ENCODE measurements at places on chromosomes 2 and 18.

DNA sequence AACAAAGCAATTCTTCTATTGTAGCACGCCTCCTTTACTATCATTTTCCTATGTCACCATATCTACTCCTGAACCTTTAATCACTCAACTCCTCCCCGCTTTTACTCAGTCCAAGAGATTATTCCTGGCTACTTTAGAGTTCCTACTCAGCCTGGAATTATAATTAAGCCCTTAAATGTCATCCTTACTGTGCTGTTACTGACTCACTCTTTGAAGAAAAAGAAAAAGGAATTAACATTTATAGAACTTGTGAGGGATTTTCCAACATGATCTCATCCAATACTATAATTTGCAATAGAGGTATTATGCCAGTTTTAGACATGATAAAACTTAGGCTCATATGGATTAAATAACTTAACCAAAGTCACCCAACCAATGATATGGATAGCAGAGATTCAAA, 61.7 kb downstream of the CCDC88A start:
- DNase-seq: no peak

DNA sequence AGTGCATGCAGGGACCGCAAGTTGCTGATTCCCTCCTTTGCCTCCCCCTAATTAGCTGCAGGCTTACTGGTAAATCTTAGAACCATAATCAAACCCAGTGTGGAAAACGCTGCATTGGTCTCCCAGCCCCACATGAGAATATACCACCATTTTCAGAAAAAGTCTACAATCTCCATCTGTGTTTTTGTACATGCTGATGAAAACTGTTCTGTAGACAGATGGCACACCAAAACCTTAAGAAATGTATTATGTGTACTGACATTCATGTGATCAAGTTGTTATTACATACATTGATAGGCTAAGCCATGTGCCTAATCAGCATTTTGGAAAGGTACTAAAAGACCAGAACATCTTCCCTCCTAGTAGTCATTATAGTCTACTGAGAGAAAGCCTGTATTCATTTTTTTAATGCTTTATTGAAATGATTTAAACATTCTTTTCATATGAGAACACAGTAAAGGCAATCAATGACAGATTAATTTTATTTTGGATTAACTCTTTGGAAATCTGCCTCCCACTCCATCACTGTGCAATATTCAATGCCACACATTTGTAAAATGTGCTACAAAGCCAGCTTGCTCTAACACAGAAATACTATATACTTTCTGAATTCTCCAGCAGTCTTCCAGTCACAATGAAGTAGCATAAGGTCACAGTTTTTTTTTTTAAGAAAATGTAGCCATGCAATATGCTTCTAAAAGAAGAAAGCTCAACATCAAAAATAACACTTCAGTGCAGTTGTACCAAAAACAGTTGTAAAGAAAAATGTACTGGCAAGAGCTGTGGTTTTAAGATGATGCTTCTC, 1.8 kb upstream of the CRYGA start:
- no peak for DNase-seq

GRCh38 chr2:171793691-171794678, 100.1 kb downstream of the SLC25A12 start:
- no peak for DNase-seq

GRCh38 chr18:7945882-7946281, 378.8 kb downstream of the PTPRM start:
- DNase-seq: no peak

DNA sequence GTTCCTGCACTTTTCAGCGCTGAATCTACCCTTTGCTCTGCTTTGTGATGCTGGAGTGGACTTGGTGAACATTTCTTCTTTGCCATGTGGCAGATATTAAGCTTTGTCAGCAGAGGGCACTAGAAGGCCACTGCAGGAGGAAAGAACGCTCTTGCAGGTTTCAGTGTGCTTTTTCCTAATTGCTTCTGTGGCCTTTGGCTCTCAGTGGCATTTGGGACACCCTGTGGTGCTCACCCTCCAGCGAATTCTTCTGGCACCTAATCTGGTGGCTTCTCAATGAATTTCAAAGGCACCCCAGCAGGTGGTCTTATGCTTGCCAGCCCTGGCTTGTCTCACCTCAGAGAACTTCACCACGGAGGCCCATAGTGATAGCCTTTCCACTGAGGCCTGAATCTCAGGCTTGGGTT, 146.7 kb downstream of the MYO3B start:
- DNase-seq: peak; percentile 80

GRCh38 chr2:78355967-78356366, 669.5 kb upstream of the REG3G start:
- DNase-seq: no peak

DNA sequence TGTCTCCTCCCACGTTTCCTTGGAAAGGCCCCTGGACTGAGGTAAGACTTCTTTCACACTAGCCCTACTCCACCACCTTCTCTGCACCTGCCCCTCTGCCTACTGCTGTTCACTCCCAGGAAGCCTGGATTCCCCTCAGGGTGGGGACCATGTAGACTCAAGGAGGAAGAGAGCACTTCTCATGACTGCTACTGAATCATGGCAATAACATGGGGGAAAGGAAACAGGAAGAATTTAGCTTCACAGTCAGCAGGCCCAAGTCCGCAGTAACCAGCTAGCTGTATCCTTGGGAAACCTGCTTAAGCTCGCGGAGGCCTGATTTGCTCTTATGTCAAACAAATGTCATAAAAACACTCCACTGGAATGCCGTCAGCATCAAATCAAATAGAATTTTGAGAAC, 126.2 kb upstream of the CAPN13 start:
- DNase-seq: no peak

- DNase-seq: no peak
Observed at GRCh38 chr2:174634130-174635014, 36.8 kb upstream of the WIPF1 start.

DNA sequence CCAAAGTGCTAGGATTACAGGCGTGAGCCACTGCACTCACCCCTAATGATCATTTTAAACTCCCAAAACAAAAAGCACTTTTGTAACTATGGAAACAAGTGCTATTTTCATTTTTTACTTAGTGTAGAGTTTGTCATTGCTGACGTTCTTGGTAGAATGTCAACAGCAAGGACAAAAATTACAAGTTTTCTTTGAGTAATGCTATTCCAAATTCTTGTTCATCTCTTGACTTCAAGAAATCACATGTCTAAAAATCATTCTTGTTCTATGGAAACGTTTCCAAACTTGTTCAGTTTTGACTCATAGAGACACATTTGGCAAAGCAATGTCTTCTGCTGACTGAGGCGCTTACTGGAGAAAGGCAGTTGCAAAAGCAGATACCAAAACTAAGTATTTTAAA, 82.6 kb downstream of the MBP start:
- DNase-seq: no peak

DNA sequence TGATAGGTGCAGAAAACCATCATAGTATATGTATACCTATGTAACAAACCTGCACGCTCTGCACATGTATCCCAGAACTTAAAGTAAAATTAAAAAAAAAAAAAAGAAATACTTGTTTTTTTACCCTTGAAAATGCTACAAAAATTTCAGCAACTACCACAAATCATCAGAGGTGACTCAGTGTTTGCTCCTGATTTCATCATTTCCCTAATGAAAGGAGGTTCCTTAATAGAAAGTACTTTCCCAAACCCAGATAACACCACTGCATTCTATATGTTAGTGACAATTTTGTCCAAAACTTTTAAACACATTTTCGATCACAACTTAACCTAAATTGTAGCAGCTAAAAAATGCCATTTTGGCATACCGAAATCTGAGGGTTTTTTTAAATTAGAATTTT, 163.3 kb downstream of the SLC39A10 start:
- DNase-seq: no peak

DNA sequence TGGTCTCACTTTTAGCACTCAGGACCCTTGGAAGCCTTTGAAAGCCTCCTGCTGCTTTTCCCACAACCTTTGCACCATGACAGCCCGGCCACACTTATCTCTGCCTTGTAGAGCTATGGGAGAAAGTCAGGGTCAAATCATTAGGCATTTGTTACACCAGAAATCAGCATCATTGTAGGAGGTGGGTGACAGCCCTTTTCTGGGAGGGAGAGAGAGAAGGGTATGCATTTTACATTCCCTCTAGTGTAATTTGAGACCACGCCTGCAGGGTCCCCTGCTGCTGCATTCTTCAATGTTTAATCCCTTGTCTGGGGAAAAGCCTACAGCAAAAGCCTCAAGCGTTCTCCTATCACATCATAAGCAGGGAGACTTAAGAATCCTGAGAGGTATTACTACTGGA, 766.8 kb upstream of the FAM98A start:
- peak; percentile 92 for DNase-seq

DNA sequence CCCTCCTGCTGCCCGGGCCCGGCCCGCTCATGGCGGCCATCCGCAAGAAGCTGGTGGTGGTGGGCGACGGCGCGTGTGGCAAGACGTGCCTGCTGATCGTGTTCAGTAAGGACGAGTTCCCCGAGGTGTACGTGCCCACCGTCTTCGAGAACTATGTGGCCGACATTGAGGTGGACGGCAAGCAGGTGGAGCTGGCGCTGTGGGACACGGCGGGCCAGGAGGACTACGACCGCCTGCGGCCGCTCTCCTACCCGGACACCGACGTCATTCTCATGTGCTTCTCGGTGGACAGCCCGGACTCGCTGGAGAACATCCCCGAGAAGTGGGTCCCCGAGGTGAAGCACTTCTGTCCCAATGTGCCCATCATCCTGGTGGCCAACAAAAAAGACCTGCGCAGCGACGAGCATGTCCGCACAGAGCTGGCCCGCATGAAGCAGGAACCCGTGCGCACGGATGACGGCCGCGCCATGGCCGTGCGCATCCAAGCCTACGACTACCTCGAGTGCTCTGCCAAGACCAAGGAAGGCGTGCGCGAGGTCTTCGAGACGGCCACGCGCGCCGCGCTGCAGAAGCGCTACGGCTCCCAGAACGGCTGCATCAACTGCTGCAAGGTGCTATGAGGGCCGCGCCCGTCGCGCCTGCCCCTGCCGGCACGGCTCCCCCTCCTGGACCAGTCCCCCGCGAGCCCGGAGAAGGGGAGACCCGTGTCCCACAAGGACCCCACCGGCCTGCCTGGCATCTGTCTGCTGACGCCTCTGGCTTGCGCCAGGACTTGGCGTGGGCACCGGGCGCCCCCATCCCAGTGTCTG, 767 bp downstream of the RHOB start:
- no peak for DNase-seq

DNA sequence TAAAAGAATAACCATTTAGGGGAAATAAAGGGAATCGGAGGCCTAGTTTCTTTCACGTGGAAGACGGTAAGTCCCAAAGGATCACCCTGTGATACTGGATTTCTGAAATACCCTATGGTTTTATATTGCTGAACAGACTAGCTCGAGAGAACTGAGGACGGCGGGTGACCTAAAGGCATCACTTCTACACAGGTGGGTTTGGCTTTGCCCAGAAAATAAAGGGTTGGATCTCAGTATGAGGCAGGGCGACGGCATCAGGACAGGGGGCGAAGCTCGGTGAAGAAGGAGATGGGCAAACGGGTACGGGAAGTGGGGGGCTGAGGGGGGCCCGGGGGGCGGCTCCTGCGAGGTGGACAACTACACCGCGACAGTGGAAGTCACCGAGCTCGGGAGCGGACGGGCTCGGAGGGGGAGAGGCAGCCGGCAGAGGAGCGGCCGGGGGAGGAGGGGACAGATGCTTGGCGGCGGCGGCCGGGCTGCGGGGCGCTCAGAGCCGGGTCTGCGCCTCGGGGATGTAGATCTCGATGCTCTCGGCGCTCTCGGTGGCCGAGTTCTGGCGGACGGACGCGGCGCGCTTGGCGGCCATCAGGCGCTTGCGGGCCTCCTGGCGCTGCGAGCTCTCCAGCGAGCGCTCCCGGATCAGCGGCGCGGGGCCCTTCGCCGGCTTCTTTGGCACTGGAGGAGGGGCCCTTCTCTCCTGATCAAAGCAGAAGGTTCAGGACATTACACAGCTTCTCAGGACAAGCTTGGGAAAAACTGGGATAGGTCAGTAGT, 48.9 kb downstream of the TGIF1 start:
- DNase-seq: no peak

DNA sequence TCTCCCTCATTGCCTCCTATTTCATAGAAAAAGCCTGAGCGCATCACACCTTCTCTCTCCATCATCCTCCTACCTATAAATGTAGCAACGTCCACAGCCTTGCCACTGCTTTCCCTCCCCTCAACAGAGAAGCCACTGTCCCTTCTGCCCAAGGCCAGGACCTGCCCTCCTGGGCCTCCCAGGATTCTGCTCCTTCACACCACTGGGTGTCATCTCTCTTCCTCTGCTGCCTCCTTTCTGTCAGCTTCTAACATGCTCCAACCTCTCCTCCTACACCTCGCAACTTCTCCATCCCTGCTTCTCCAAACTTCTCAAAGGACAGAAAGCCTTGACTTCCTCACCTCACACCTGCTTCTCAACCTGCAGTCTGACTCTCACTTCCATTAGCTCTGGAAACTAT, 21.2 kb upstream of the ME2 start:
- no peak for DNase-seq

DNA sequence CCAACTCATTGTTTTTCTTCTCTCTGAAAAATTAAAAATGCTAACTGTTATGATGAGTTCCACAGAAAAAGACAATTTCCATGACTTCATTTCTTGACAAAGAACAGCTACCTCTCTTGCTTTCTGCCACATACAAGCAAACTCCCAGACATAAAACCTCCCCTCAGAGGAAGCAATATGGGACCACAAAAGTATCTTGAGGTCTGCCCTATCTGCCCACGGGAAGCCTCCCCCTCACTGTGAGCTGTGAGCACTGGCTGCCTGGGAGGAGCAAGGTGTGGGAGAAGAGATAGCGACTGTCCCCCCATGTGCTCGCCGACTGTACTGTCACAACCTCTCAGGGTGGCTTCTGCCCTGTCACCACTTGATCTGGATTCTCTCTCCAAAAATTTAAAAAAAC, 69.7 kb upstream of the NRP2 start:
- DNase-seq: no peak

GRCh38 chr2:138034536-138034935, 70.3 kb downstream of the HNMT start:
- no peak for DNase-seq
